Activated T-helper 1 cell treated with Interleukin-2 at 50 U/mL for 16 hours (primary cell): ENCODE measurements at places on chromosomes 3 and 15.

DNA sequence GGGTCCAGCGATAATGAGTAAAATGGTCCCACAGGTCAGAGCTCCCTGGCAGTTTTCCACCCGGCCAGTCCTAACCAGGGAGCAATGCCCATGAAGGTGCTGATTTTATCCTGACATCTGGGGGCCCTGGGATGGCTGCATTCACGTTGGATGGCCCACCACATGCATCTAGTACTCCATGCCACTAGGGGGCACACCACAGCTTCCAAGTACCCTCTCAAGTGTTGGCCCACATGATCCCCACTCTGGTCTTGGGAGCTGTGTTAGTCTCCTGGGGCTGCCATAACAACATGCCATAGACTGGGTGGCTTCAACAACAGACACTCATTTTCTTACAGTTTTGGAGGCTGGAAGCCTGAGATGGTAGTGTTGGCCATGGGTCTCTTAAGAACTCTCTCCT, 225.5 kb downstream of the SLCO3A1 start:
- DNase-seq = no peak

DNA sequence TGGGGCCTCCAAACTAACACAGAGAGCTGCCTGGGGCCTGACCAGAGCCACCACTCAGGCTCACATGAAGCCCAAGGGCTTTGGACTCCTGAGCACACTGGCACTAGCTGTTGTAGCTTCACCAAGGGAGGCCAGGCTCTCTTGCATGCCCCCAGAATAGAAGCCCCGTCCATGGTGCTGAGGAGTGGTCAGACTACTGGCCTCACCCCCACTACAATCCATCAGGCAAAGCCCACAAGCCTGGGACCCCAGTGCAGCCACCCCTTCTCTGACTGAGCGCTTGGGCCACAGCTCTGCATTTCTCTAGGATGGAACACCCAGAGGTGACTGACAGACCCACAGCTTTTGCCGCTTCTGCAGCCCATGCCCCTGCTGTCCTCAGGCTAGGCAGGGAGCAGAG, 180.8 kb downstream of the PYDC2 start:
- no peak for DNase-seq

DNA sequence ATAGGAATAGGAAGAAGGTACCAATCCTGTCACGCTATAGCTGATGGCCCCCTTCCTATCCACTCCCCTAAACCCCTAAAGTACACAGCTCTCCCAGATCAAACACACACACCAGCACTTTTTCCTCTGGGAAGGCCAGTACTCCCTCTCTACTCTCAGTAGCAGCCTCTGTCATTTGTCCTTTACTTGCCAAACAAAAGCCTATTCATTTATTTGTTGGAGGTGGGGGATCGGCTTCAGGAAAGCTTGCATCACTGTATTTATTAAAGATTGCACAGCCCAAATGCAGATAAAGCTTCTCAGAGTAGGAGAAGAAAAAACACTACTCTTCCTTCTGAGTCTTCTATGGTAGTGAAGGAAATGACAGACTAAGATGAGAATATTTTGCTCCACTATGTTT, 429.7 kb upstream of the RASGRP1 start:
- no peak for DNase-seq

DNA sequence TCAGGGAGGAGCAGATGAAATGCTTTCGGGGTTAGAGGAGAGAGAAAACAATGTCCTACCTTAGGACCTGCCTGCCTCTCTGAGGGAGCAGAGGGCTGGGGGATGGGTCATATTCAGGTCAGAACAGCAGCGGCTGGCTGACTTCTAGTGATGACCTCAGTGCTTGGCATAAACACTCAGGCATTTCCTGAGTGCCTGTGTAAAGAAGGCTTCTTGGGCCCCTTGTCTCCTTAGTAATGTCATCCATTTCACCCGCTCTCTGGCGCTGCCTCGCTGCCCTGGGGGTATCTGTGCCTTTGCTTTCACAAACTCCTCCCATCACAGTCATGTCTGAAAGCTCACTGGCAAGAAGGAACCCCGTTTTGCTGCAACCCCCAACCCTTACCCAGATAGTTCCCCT, 82.9 kb upstream of the GSK3B start:
- no peak for DNase-seq

DNA sequence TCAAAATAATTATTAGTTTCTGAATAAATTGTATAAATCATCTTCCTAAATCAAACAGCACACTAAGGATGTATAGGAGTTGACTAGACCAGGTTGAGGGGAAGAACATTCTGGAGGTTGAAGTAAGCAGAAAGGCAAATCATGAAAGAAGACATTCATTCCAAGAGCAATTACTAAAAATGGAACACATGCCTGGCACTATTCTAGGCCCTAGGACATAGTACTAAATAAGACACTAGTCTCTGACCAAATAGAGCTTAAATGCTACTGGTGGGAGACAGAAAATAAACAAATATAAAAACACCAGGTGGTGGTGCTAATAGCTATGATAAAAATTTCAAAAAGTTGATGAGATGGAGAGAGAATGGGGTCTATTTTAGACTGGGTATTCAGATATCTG, 190.1 kb downstream of the TBC1D5 start:
- no peak for DNase-seq

DNA sequence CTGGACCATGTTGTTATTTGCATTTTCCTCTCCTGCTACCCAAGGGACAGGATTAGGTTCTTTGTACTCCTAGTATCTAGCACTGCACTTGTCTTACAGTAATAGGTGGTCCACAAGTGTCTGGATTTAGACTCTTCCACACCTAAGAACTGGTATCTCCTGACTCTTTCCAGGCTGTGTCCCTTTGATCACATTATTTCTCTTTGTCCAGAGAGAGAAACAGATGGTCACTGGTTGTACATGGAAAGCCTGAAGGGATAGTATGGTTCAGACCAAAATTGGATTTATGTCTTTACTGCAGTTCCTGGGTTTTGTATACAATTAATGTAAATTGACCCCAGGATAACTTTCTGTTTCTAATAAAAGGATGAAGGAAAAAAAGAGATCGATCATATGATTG, 64.0 kb downstream of the PDE8A start:
- DNase-seq = no peak

GRCh38 chr3:159989973-159990846, 1.6 kb downstream of the IL12A start:
- DNase-seq = no peak

DNA sequence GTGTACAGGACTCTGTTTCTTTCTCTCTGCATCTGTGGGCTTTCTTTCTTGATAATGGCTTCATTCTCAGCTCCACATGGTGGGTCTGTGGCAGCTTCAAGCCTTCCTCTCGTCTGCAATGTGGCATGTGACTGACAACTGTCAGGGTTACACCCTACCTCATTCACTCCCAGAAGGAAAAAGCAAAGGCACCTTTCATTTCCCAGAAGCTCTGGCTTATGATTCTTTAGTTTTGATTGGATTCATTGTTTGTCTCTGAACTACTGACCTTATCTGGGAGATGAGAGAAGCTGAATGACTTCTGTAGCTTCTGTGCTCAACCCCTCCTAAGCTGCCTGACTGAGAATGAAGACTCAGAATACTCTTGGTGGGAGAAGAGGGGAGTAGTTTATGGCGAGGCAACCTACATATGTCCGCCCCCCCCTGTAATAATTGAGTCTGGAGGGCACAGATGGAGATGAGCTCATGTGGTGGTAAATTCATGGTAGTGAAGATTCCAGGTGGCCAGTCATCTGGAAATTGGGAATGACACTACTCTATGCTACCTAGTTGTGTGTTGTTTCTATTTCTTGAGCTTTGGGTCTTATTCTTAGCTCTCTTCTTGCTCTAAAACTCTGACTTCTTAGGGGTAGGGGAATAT, 38.4 kb downstream of the KCNAB1 start:
- no peak for DNase-seq

- DNase-seq = no peak
Measured at GRCh38 chr3:23619705-23620637, 185.8 kb upstream of the UBE2E1 start.

GRCh38 chr15:97446138-97446537, 514.4 kb upstream of the ARRDC4 start:
- DNase-seq = no peak

DNA sequence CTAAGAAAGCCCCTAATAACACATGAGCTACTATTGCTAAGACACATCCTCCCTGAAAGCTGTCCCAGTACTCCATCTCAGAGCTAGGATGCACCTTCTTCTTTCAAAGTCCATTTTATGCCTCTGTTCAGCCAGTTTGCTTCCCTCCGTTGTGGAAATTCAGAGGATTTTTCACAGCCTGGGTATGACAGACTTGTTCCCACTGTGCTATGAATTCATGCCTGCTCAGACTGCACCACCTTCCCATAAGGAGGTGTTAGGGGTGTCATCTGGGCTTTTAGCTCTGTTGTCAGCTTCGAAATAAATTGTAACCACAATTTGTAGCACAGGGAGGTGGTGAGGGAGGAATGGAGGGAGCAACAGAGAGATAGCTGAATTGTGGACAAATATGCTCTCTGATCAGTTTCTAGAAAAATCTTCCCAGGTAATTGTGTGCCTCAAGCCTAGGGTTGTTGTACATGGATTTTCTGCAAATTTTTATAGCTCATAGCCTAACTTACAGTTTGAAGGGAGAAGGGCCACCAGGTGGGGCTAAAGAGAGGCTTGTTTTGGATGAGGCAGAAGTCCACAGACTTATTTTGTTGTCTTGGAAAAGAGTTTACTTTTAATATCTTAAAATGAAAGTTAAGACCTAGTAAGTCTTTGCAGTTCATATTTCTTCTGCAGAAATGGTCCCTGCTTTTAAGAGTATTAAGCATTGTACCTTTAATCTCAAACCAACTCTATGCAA, 462.0 kb downstream of the PDCD6IP start:
- DNase-seq = no peak

DNA sequence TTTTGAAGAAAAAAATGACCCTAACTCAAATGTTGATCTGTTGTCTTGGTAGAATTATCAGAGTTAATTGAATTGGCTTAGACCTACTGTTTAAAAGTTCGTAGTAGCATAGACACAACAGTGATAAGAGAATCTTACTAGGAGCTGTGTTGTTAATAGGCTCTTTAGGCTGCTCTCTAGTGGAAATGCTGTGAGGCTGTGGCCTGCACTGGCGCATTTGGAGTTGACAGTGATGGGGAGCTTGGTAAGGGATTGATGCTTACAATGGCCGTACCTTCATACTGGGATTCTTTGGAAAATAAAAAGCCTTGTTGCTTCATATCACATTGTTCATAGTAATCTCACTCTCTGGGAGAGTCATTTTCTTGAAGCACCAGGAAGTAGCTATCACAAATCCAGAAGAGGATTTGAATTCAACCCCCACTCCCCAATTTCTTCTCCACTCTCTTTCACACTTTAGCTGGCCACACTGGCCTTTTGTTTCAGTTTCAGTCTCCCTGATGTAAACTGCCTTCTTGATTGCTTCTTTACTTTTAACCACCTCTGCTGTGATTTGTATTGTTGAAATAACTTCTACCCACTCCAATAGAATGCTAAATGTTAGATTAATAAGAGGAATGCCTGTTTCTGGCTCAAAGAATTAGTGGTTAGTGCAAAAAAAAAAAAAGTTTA, 56.6 kb downstream of the CEP63 start:
- DNase-seq = no peak

DNA sequence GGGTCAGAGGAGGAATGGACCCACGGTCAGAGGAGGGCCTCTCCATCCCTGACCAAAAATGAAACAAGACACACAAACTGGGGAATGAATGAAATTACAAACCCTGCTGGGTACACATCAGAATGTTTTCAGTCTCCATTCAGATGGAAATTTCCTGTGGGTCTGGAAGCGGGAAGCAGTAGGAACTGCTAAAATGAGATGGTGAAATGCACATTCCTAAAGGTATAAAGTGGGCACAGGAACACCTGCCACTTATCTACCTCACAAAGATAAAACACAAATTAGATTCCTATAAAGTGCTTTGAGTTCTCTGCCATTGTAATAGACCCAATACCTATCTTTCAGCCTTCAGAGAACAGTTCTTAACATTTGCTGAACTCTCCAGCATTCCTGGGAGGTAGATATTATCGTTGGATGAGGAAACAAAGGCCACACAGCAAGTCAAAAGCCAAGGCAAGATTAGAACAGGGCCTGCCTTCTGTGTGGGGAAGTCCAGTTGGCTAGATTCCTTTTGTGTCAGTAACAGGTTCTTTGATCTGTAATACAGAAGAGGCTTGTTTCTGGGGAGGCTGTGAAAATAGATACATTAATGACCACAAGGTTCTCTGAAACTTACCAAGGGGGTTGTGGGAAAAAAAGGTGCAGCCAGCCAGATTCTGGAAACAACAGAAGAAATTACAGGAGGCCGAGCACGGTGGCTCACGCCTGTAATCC, 98.4 kb downstream of the IGF2BP2 start:
- DNase-seq = no peak

- DNase-seq = no peak
Measured at GRCh38 chr15:22786868-22787698, 639 bp downstream of the NIPA1 start.

DNA sequence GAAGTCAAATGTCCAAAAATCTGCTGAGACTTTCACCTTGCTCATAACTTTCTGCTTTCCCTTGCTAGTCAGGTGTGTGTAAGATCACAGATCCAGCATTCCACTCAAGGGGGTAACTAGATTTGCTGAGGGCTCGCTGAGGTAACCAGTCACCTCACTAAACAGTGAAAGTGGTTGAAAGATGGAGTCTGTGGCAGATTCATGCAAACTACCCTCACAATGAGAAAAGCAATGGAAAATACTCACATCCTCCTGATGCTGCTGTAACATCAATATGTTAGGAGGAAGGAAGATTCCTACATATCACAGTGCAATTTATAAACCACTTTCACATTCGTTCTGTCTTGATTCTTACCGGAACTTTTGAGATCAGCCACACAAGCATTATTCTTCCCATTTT, 174.3 kb upstream of the BCL6 start:
- no peak for DNase-seq

DNA sequence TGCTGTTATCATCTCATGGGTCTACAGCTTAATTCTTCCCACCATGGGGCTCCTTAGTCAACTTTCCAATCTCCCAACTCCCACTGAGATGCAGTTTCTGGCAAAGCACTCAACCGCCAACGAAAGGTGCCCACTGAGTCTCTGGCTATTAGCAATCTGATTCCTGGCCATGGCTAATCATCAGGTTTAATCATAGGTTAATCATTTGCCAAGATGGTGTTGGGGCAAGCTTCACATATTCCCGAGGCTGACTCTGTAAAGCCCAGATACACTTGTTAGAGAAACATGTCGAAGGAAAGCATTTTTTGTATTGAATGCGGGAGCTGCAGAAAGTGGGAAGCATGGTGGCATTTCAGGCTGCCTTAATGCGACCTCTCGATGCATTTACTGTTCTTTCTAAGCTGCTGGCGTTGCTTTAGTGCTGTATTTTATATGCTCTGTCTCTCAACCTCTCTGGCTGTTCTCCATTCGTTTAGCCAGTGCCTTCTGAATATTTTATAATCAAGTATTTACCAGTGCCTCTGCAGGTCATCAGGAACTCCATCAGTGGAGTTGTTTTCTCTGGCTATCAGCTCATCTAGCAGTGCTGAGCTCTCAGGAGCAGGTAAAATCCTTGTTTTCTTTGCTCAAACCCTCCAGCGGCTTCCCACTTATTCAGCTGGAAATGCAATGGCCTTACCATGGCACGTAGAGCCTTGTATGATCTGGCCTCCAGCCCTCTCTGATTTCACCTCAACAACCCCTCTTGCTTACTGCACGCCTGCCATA, 67.0 kb downstream of the EDEM1 start:
- DNase-seq = no peak

- DNase-seq = no peak
Measured at GRCh38 chr3:133754455-133754854, 8.3 kb downstream of the TF start.

- no peak for DNase-seq
Measured at GRCh38 chr3:185319801-185320200, 43.1 kb upstream of the MAP3K13 start.
